CD8-positive, alpha-beta memory T cell (primary cell): ENCODE measurements at places on chromosomes 12 and 14. TPM values are rescaled to one million over a fixed set of nuclear protein-coding genes. Genes with fewer than 3 reads are reported as not detected.

The CIROP gene
- total RNA-seq, result not detected

The CLEC6A gene
- total RNA-seq, result not detected

The NDRG2 gene
- 5.0 TPM for total RNA-seq

The RDH12 gene
- total RNA-seq, result not detected

The SIRT4 gene
- total RNA-seq, result 1.9 TPM

The DTD2 gene
- 28.4 TPM for total RNA-seq

The TRPV4 gene
- not detected for total RNA-seq

The GLT8D2 gene
- total RNA-seq, result not detected

The MAP1LC3B2 gene
- 1.7 TPM for total RNA-seq

The FSCB gene
- total RNA-seq, result not detected

The RNASE1 gene
- total RNA-seq, result 4.3 TPM

The SYNDIG1L gene
- total RNA-seq, result not detected

GRCh38 chr14:65169351-65169750 lies 67.0 kb upstream of the MAX start:
- H3K27me3 ChIP-seq, result peaks cover 4% of the 10 kb centered on the region
- DNase-seq, result no peak
- H3K4me3 ChIP-seq, result no peak overlapping the region
- no peaks in the 10 kb centered on the region for H3K36me3 ChIP-seq
- peaks cover 7% of the 10 kb centered on the region for H3K4me1 ChIP-seq

GRCh38 chr14:70872678-70873020 lies 34.6 kb upstream of the PCNX1 start:
- no peak for DNase-seq
- peak overlapping the region; percentile 54 for H3K27ac ChIP-seq
- peak overlapping the region; percentile 64 for H3K4me3 ChIP-seq

DNA sequence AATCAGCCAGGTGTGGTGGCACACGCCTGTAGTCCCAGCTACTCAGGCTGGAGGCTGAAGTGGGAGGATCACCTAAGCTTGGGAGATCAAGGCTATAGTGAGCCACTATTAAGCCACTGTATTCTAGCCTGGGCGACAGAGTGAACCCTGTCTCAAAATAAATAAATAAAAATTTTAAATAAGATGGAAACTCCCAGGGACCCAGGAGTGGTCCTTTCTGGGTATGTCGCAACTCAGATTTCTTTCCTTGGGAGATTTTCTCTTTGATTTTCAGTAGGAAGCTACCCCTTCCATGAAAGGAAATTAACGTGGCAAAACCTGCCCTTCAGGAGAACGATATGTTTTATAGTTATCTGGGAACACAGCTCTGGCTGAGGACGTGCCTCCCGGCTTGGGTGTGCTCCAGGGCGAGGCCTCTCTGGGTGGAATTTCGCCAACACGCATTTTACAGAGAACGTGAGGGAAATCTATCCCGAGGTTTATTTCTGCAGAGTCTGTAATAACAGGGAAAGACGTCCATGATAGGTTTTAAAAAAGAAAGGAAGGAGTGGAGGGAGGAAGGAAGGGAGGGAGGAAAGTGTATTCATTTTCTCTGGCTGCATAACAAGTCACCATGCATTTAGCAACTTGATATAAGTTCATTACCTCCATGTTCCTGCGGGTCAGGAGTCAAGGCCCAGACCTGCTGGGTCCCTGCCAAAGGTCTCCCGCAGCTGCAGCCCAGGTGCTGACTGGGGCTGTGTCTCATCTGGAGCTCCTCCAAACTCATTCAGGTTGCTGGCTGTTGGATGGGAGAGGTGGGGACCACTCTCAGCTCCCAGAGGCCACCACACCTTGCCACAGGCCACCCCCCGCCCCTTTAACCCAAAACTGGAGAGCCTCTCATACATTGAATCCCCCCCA lies 80.6 kb upstream of the GSC start:
- H3K27me3 ChIP-seq, result no peaks in the 10 kb centered on the region
- no peak overlapping the region for H3K27ac ChIP-seq
- H3K4me3 ChIP-seq, result no peak overlapping the region
- H3K36me3 ChIP-seq, result no peaks in the 10 kb centered on the region
- no peak for DNase-seq

- H3K27ac ChIP-seq, result no peak overlapping the region
- no peaks in the 10 kb centered on the region for H3K27me3 ChIP-seq
- no peaks in the 10 kb centered on the region for H3K36me3 ChIP-seq
- no peak overlapping the region for H3K4me3 ChIP-seq
- no peaks in the 10 kb centered on the region for H3K4me1 ChIP-seq
- DNase-seq, result no peak
Observed at GRCh38 chr12:93622485-93622884, 50.0 kb downstream of the SOCS2 start.

GRCh38 chr14:101008196-101008595 lies 104.7 kb upstream of the RTL1 start:
- no peak for DNase-seq
- no peaks in the 10 kb centered on the region for H3K27me3 ChIP-seq
- no peaks in the 10 kb centered on the region for H3K36me3 ChIP-seq
- no peak overlapping the region for H3K4me3 ChIP-seq

DNA sequence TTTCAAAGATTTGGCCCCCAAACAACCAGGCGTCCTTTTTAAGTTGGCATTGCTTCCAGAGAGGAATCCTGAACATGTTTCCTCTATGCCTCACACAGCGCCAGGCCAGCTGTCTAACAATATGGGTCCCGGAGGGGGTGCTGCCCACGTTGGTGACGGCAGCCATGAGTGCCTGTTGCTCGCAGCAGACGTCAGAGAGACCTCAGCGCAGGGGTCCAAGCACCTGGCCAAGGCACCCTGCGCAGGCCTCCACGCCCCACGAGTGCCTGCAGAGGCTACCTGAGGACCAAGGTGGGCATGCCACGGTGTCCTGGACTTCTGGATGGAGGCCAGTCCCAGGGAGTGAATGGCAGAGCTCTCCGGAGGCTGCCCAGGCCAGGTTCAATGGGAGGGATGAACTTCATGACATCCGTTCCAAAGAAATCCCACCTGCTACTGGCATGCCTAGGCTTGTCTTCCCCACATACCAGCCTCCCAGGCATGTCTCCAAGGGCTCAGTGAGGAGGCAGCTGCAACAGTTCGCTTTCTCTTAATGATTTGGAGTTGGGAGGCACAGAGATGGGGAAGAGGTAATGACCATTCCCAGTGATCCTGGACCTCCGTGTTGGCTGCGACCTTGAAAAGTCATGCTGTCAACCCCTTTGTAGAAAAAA lies 11.6 kb upstream of the FOXN3 start:
- H3K27me3 ChIP-seq, result no peaks in the 10 kb centered on the region
- H3K4me1 ChIP-seq, result peaks cover 32% of the 10 kb centered on the region
- no peak for DNase-seq
- no peaks in the 10 kb centered on the region for H3K36me3 ChIP-seq

- H3K4me3 ChIP-seq, result no peak overlapping the region
- no peak for DNase-seq
Observed at GRCh38 chr12:117733549-117733805, 235.3 kb downstream of the KSR2 start.

- no peak overlapping the region for H3K4me3 ChIP-seq
- DNase-seq, result no peak
- H3K36me3 ChIP-seq, result no peaks in the 10 kb centered on the region
- H3K27ac ChIP-seq, result no peak overlapping the region
- peaks cover 2% of the 10 kb centered on the region for H3K4me1 ChIP-seq
Observed at GRCh38 chr12:123083661-123084571, 67.0 kb downstream of the PITPNM2 start.

GRCh38 chr12:6966351-6966750 lies 4.1 kb downstream of the PHB2 start:
- H3K27me3 ChIP-seq, result no peaks in the 10 kb centered on the region
- peaks cover 33% of the 10 kb centered on the region for H3K36me3 ChIP-seq
- no peak overlapping the region for H3K27ac ChIP-seq
- peaks cover 47% of the 10 kb centered on the region for H3K4me1 ChIP-seq
- no peak for DNase-seq

- H3K27ac ChIP-seq, result no peak overlapping the region
- H3K4me1 ChIP-seq, result no peaks in the 10 kb centered on the region
- no peak overlapping the region for H3K4me3 ChIP-seq
Observed at GRCh38 chr14:54347044-54347443, 49.8 kb upstream of the CDKN3 start.

- peaks cover 45% of the 10 kb centered on the region for H3K27me3 ChIP-seq
- no peak for DNase-seq
- no peak overlapping the region for H3K27ac ChIP-seq
Observed at GRCh38 chr12:57237596-57237931, 8.1 kb downstream of the SHMT2 start.

DNA sequence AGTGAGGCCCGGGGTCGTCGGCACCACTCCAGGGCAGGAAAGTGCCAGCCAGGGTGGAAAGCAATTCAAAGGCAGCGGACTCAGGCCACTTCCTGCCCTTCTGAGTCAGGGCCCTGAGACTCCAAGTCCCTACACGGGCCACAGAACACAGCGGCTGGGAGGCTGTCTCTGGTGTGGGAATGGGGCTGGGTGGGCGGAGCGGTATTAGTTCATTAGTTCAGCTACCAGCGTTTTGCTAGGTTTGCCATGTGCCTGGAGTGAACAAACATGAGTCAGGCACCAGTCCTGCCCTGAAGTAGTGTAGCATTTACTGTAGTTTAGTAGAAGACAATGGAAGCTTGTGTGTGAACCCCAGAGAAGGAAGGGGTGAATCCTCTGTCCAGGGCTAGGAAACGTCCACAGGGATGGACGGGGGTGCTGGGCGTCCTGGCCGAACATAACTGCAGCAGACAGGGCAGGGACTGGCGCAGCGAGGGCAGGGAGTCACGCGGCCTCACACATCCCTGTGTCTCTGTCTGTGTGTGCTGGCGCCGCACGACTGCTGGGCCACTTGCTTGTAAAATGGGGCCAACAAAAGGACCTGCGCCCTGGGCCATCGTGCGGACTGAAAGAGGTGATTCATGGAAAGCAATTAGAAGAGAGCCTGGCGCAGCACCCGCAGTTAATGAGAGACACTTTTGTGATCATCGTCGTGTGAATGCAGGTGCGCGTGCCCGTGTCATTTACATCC lies 186.4 kb upstream of the PRMT8 start:
- no peak overlapping the region for H3K27ac ChIP-seq
- no peaks in the 10 kb centered on the region for H3K36me3 ChIP-seq
- no peak for DNase-seq
- no peak overlapping the region for H3K4me3 ChIP-seq
- H3K4me1 ChIP-seq, result peaks cover 6% of the 10 kb centered on the region
- H3K27me3 ChIP-seq, result no peaks in the 10 kb centered on the region

DNA sequence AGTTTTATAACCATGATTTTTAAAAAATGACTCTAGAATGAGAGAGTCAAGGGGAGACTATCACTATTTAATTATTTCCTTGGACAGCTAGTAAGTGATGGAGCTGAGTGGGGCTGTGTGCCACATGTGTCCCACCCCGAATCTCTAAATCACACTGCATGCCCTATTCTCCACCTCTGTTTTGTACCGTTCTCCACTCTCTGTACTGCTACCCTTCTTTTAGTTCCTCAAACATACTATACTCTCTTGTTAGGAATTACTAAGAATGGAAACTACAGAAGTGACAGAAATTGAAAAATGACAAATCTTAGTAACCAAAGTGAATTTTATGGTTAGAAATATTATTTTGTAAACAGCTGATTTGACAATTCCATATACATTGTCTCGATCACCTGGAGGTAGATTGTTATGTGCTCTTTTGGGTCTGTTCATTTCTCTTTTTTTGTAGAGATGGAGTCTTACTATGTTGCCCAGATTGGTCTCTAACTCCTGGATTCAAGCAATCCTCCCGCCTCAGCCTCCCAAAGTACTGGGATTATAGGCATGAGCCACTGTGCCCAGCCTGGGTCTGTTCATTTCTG lies 35.9 kb downstream of the SLC11A2 start:
- no peak overlapping the region for H3K27ac ChIP-seq
- H3K36me3 ChIP-seq, result peaks cover 30% of the 10 kb centered on the region
- H3K27me3 ChIP-seq, result no peaks in the 10 kb centered on the region
- no peak for DNase-seq

DNA sequence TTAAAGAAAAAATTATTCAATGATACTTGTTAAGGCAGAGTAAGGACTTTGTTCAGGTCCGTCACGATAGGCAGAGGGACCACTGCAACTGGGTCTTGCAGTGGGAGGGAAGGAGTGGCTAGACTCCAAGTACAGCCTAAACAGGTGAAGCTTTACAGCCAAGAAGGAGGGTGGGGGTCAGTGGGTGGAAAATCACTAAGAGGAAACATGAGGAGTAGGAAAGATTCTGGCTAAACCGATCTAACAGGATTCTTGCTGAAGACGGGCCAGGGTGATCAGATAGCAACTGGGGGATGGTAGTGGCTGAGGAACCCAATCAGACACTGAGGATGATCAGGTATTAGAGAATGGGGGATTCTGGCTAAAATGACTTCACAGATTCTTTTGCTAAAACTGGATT lies 100.2 kb downstream of the TTC7B start:
- no peak overlapping the region for H3K4me3 ChIP-seq
- H3K36me3 ChIP-seq, result no peaks in the 10 kb centered on the region
- H3K27ac ChIP-seq, result no peak overlapping the region
- DNase-seq, result no peak
- H3K4me1 ChIP-seq, result no peaks in the 10 kb centered on the region

- H3K4me1 ChIP-seq, result peaks cover 4% of the 10 kb centered on the region
- no peak overlapping the region for H3K4me3 ChIP-seq
- no peaks in the 10 kb centered on the region for H3K27me3 ChIP-seq
- H3K36me3 ChIP-seq, result no peaks in the 10 kb centered on the region
Observed at GRCh38 chr12:118326991-118327390, 45.7 kb downstream of the TAOK3 start.

DNA sequence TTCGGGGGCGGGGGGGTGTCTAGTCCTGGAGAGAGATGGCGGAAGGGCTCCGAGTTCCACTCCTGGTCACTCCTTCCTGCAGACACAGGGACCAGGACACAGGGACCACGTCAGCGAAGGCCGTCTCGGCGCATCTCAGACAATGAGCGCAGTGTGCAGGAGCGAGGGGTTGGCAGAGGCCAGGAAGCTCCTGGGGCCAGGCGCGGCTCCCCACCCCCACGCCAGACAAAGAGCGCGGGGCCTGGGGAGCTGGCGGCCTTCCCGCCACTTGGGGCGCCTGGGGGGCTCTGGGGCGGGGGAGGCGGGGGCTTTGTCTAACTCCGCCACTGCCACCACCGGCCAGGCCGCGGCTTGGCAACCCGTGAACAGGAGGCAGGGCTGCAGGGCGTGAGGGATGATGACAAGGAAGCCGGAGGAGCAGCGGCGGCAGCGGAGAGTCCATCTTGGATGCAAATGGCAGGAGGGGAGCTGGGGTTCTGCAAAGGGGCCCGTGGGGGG lies 2.2 kb downstream of the CDK2AP1 start:
- H3K4me3 ChIP-seq, result peak overlapping the region; percentile 63
- H3K4me1 ChIP-seq, result peaks cover 24% of the 10 kb centered on the region
- H3K27ac ChIP-seq, result no peak overlapping the region
